ENCODE measurements at places on chromosomes 7 and 10.

DNA sequence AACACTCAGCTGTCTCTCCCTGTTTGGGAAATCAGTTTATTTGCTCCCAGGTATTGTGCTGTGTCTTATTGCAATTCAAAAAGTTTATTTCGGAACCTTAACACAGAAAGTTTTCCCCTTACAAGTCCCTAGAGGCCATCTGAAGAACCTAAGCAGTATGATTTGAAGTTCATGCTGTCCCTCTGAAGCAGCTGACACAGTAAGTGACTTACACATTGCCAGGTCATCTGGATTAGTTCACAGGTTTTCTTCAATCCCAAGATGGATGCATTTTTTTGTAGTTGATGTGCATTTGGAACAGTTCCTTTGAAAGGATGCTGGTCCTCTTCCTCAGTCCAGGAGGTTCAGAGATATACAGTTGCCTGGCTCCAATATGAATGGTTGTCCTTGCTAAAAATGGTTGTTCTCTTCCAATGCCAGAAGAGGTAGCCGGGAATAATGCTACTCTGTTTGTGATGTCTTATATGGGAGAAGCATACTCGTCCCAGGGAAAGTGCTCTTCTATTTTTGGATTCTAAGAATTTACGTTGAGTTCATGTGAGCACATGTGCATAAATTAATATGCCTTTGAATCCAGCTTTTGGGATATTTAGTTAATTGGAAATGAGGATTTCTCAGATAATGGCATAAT, 183.5 kb upstream of the PHYHIPL start:
- DNase-seq = no peak

DNA sequence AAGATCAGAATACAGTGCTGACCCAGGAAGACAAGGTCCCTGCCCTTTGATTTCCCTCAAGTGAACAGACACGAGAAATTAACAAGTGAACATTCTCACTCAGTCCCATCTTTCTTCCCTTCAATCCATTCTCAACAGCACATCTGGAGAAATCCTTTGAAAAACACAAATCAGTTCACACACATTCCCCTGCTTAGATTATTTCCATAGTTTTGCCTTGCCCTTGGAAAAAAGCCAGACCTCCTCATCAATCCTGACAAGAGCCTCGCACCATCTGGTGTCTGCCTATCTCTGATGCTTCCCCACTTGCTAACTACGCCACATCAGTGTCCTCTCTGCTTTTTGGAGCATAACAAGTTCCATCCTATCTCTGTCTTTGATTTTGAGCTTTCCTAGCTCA, 94.4 kb upstream of the KIAA1217 start:
- peak; percentile 59 for DNase-seq

- peak; percentile 27 for DNase-seq
Observed at GRCh38 chr7:105016709-105017656, 3.0 kb downstream of the KMT2E start.

GRCh38 chr7:140694592-140694991, 1.9 kb upstream of the NDUFB2 start:
- no peak for DNase-seq

DNA sequence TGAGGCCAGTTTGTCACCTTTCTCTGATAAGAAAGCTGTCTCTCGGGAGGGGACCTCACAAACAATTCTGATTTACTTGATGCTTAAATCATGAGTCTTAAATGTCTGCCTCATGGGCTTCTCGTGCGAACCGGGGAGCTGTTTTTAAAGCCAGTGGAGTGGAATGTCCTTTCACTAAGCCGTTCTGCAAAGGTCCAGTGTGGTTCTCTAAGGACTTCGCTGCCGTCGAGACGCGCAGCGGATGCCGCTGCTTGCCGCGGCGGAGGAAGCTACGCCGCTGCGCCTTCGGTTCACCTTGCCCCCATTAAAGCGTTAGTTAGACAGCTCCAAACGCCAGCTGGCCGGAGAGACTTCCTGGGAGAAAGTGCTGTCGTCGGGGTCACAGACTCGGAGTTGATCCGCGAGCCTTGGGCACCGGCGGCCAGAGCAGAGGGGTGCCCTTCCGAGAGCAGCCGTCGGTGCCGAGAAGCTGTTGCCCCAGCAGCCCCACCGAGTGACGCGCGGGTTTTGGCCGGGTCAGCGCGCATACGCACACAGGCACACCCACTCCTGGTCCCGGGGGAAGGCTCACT, 1.3 kb upstream of the HMX3 start:
- no peak for DNase-seq
